CD4-positive, alpha-beta T cell treated with Interleukin-2 at 100 ng/mL for 4 hours (primary cell): ENCODE measurements at places on chromosomes 12 and 14.

DNA sequence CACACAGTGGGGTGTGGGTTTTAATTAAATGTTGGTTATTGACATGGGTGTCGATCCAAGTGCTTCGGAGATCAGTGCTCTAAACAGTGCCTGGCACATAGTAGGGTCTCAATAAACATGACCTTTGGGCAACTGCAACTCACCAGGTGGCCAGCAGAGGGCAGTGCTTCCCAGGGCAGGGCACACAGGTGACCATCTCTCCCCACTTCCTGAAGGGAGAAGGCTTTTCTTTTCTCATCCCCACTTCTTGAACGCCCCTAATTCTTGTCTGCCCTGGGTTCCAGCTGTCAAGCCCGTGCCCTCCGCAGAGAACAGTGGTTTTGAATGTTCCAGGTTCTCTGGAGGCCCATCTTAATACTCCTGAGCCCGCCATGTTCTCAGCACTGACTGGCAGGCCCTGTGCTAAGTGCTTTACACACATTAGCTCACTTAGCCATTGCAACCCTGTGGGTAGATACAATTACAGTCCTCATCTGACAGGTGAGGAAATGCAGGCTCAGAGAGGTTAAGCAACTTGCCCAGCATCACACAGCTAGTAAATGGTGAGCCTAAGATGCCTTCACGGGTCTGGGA lies 16.3 kb downstream of the RAPGEF3 start:
- DNase-seq, result peak; percentile 72

GRCh38 chr12:108308395-108309085 lies 30.6 kb downstream of the CMKLR1 start:
- DNase-seq, result no peak

DNA sequence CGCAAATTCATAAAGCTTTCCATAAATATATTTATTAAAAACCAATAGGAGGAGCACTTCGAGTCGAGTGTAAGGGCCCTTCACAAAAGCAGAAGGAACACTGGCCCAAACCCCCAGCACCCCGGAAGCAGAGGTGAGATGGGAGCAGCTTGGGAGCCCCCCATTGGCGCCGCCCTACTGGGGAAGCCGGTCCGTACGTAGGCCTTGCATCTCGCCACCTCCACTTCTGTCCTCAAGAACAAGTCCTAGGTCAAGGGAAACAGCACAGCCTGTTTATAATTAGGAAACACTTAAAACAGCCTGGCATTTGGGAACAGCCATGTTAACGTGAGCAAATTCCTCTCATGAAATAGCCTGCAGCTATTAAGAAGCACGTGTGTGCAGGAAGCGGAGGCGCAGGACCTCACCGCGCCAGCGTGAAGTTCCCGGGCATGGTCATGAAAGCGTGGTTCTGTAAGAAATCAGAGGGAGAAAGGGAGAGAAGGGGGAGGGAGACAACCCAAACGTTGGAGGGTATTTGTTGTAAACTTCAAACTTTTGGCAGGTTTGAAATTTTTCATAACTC lies 7.7 kb downstream of the ANKRD9 start:
- no peak for DNase-seq

- no peak for DNase-seq
These were observed 36.0 kb upstream of the GARIN6 start for GRCh38 chr12:99611599-99611998.

- DNase-seq, result no peak
These were observed 42.6 kb upstream of the REP15 start for GRCh38 chr12:27653661-27654060.

DNA sequence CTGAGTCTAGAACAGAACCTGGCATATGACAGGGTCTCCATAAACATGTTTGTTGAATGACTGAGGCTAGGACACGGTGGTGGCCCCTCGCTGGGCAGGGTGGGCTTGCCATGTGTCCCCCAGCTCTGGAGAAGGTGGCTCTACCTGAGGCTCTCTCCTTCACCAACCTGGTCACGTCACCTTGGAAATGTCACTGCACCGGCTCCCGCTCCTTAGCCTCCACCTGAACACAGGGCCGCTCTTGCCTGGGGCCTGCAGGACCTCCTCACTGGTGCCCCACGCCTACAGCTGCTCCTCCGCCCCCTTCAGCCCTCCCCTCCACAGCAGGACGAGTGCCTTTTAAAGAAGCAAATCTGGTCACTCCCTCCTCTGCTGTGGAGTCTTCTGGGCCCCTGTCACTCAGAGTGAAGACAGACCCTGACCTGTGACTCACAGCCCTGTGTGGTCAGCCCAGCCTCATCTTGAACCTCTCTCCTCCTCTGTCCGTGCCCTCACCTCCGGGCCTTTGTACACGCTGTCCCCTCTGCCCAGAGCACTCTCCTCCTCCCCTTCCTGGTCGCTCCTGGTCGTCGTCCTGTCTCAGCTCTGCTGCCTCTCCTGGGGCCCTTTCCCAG lies 81.0 kb downstream of the ADGRD1 start:
- DNase-seq, result no peak

DNA sequence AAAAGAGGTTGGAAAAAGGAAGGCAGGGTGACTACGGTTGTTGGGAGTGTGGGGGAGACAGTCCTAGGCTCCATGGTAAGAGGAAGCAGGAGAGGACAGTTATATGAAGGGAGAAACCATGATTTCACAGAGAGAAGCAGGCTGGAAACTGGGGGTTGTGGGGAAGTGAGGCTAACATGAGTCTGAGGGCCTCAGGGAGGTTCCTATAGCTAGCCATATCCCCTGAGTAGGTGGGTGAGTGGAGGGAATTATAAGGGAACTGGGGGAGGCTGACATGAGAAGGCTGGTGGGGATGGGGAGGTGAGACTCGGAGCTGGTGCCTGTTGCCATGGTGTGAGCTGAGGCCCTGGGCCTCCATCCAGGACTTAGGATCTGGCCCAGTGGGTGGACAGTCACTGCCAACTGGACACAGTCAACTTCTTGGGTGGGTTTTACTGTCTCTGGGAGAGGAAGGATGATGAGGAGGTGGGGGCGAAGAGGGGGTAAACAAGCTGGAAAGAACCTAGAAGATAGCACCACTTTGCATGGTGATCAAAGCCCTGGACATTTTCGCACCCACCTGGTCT lies 1.4 kb downstream of the RNASE13 start:
- DNase-seq, result no peak

GRCh38 chr14:69423279-69423678 lies 24.8 kb downstream of the SLC39A9 start:
- no peak for DNase-seq

DNA sequence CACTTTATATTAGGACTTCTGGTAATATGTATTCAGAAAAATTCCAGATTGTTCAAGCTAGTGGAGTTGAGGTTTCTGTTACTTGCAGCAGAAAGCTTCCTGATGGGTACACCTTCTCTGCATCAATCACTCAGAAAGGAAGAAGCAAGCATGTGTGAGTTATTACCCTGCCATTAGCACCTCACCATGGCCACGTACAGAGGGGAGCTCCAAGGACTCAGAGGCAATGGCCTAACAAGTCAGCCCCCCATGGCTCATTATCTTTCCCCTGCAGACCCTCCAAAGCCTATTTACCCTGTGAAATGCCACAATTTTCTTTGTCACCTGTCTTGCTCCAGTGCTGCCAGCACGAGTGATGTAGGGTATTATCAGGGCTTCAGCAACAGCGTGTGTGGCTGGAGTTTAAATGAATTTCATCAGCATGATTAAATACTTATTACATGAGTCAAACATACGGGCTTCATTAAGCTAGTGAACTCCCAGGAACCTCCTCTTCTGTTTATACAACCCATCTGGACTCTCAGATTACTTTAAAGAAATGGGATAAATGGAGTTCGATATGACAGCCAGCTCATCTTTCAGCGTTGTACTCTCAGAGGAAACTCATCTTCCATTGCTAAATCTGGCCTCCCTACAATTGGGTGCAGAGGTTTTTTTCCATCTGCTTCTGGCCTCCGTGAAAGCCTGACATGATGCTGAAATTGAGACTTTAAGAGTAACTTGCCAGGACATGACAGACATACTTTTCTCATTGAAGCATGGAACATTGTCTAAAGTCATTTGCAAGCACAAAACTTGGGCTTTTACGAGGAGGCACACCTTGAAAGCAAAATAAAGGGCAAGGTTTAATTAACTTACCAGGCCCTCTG lies 135.9 kb downstream of the TMEM30B start:
- DNase-seq, result no peak

- no peak for DNase-seq
These were observed 280.4 kb downstream of the AEBP2 start for GRCh38 chr12:19719672-19720071.

GRCh38 chr14:68368850-68369249 lies 424.0 kb downstream of the ZFP36L1 start:
- peak; percentile 44 for DNase-seq

DNA sequence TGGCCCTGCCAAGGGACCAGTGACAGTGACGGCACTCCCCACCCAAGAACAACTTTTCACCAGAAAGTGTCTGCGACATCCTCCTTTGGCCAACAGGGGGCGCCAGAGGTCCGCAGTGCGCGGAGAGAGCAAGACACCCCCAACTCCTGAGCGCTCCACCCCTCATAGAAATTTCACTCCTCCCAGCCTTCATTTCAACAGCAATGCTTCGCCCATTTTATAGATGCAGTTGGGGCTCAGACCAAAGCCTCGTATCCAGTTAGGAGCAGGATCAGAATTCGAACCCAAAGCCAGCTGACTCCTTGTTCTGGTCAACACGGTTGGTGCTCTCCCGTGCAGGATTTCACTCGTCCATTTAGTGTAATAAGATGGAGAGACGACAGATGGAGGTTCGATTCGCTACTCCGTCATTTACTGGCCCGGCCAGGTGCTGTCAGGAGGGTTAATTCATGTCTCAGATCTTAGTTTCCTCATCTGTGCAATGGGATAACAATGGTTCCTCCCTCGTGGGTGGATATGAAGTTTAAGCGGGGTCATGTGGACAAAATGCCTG lies 2.4 kb upstream of the POP5 start:
- DNase-seq, result peak; percentile 82

DNA sequence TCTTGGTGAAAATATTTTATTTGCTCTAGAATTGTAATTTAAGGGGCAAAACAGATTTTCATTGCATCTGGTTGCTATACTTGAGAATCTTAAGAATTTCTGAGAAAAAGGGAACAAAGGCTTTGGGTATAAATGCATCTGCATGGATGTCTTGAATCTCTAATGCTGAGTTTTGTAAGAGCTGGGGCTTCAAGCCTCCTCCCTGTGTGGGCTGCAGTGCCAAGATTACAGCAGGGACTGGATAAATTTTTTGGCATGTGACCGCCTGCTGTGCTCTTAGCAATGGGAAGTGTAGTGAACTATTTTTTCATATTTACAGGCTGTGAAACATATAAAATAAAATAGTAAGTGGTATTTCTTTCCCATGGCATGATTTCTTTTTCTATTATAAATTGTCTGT lies 70.0 kb downstream of the SLC38A6 start:
- no peak for DNase-seq

GRCh38 chr12:125329239-125330102 lies 264.2 kb downstream of the AACS start:
- no peak for DNase-seq

DNA sequence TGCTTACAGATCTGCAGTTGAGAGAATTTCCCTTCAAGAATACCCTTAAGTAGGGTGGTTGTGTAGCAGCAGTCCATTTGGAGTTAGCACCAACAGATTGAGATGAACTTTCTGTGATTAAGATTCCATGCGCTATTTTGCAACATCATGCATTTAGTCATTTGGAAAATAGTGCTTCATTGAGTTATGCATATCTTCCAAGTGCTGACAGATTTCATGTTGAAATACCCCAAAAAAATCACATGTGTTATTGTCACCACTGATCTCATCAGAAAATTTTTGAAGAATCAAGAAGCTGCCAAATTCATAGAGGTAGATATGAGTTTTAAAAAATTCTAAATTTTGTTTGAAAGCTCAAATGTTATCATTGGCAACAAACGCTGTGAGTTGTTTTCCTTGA lies 35.5 kb upstream of the OSBPL8 start:
- DNase-seq, result no peak

DNA sequence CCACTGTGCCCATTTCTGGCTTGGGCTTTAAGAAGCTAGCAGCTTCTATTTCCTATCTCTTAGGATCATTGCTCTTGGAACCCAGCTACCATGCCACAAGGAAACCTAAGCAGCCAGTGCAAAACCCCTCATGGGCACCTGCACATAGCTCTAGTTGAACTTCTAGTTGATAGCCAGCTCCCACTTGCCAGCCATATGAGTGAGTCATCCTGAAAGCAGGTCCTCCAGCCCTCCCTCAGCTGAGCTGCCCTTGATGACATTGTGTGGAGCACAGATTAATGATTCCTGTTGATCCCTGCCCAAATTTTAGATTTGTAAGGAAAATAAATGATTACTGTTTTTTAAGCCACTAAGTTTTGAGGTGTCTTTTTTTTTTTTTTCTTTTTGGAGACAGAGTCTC lies 234.2 kb upstream of the FBXO33 start:
- no peak for DNase-seq

- no peak for DNase-seq
These were observed 188.1 kb downstream of the RGS6 start for GRCh38 chr14:72120315-72120714.

GRCh38 chr14:104563191-104563741 lies 16.3 kb upstream of the C14orf180 start:
- no peak for DNase-seq

GRCh38 chr14:68562911-68563250 lies 230.0 kb downstream of the ZFP36L1 start:
- no peak for DNase-seq

DNA sequence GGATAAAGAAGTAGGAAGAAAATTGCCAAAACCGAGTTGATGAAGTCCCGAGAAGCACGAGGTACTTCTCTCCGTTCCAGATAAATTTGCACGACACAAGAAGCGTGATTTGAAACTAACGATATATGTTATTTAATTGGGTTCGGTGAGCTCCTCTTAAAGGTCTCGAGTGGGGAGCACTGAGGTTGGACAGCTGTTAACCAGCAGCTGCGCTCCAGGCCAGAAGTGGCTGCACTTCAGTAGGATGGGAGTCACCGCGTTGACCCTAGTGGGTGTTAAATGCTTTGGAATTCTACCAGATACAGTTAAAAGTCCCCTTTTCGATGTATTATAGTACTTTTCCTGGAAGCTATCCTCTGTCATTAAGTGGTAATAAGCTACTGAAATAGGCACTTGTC lies 953 bp upstream of the DCAF5 start:
- DNase-seq, result peak; percentile 11

DNA sequence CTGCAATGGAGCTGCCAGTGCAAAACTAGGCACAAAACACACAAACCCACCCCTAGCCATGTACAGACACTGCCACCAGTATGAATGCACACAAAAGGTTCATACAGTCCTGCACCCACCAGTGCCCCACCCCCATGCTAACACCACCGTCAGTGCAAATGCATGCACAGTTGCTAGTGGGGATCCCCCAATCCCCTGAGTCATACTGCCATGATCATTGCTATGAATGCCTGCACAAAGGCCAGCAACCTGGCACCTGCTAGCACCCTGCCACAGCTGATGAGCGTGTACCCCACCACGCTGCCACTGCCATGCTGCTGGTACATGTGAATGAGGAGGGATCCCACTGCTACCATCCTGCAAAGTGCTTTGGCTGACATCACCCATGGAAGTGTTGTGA lies 23.9 kb downstream of the PZP start:
- DNase-seq, result no peak

DNA sequence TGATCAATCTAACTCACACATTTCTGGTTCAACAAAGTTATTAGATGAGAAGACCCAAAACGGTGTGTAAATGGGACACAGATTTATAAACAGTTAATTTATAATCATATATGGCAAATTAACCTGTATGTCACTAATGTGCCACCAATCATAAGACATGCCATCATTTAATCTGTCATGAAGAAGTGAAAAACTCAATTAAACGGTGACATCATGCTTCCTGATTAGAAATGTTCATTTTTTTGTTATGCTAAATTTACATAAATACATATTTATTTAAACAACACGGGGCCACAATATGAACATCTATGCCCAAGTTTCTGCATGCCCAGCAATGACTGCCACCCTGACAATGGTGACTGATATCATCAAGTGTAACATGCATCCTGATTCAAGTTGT lies 164.1 kb upstream of the EEA1 start:
- DNase-seq, result no peak
